ENCODE measurements at places on chromosomes 2 and 18.

DNA sequence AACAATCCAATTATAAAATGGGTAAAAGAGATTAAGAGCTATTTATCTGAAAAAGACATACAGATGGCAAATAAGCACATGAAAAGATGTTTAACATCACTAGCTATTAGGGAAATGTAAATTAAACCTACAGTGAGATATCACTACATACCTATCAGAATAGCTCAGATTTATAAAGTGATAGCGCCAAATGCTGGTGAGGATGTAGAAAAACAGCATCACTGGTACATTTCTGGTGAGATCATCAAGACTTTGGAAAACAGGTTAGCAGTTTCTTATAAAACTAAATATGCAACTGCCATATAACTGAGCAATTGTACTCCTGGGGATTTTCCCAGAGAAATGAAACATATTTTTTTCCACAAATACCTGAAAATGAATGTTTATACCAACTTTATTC lies 100.4 kb downstream of the ACOXL start:
- no peak for DNase-seq

- DNase-seq = no peak
Measured at GRCh38 chr2:21326152-21326551, 202.4 kb downstream of the TDRD15 start.

DNA sequence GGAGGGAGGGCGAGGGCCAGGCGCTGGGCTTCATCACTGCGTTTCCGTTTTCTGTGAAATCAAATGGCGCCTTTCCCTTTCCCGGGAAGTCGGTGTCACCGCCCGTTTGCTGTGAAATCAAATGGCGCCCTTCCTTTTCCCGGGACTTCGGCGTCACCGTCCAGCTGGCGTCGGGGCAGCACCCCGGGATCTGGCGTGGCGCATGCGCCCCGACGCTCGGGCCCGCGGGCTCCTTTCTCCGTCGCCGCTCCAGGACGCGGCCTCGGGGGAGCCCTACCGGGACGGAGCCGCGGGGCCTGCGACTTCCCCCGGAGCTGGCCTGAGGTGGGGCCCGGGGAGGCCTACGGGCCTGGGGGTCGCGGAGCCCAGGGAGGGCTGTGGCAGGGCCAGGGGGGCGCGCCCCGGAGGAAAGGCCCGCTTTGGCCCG lies at the start of gene FAM228A:
FAM228A (plus strand) TSS at position 203 of the 427 bp plus-strand sequence. CDS start 428 bp downstream, outside the sequence.
- no peak for DNase-seq

- peak; percentile 57 for DNase-seq
Measured at GRCh38 chr18:24426398-24427294, at the start of gene IMPACT. TSS of gene IMPACT (plus strand) at chr18:24426670. CDS start at chr18:24426757, 87 bp downstream.

- no peak for DNase-seq
Measured at GRCh38 chr2:166197446-166197845, 69.6 kb upstream of the SCN1A start.

GRCh38 chr2:217740178-217740577 lies 262.6 kb downstream of the TNS1 start:
- DNase-seq = no peak

DNA sequence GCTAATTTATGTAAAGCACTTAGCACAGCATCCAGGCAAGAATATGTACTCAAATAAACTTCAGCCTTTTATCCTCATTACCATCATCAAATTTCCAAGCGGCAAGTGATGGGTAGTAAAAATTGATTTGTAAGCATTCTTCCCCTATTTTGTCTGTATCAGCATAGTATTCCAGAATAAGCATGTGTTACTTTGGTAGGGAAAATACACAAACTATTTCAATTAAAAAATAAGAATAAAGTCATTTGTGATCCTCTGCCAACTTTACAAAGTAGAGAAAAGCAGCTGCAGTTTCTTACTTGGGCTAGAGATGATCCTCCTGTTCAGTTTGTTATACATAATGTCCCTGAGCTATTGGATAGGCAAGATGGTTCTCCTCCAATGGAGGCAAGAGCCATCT lies 493.2 kb downstream of the ZEB2 start:
- no peak for DNase-seq

- no peak for DNase-seq
Measured at GRCh38 chr2:66171530-66171929, 263.4 kb upstream of the MEIS1 start.

- no peak for DNase-seq
Measured at GRCh38 chr2:109497463-109497862, 116.3 kb downstream of the SEPTIN10 start.
